ENCODE measurements at places on chromosomes 3 and 15.

- peak; percentile 76 for DNase-seq
Observed at GRCh38 chr15:58227706-58228543, 89.7 kb downstream of the AQP9 start.

DNA sequence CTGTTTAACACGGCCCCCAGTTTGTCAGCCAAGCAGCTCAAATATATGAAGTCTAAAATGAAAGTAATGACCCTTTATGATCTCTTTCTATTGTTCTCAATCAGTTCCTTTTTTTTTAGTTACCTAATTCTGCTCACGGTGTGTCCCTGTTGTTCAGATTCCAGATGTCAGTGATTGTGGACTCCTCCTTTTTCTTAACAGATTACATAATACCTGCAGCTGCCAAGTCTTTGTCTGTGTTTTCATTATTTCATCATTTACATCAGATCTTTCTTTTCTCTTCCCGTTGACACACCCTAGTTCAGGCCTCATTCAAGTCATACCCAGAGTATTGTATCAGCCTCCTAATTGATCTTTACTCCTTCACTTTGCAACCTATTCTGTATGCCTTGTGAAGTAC is 56.1 kb upstream of the SKIL start:
- no peak for DNase-seq

GRCh38 chr15:86163816-86164215 is 84.1 kb downstream of the AGBL1 start:
- DNase-seq: no peak

- no peak for DNase-seq
Observed at GRCh38 chr15:85162237-85162636, 180.6 kb downstream of the PDE8A start.

DNA sequence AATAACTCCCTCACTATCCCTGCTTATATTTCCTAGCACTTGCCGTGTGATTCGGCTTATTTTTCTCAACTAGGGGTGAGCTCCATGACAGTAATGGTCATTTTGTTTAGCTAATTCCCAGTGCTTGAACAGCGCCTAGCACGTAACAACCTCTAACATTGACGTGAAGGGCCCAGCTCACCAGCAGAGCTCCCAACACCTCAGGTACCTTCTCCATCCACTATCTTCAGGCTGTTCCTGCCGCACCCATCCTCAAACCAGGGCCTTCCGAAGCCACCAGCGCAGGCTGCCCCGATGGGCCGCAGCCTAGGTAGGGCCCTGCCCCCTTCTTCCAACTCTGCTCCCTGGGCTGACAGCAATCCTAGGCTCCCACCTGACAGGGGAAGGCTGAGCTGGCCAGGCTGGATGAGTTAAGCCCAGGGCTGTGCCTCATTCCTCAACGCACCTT is 751 bp upstream of the RPS17 start:
- no peak for DNase-seq

DNA sequence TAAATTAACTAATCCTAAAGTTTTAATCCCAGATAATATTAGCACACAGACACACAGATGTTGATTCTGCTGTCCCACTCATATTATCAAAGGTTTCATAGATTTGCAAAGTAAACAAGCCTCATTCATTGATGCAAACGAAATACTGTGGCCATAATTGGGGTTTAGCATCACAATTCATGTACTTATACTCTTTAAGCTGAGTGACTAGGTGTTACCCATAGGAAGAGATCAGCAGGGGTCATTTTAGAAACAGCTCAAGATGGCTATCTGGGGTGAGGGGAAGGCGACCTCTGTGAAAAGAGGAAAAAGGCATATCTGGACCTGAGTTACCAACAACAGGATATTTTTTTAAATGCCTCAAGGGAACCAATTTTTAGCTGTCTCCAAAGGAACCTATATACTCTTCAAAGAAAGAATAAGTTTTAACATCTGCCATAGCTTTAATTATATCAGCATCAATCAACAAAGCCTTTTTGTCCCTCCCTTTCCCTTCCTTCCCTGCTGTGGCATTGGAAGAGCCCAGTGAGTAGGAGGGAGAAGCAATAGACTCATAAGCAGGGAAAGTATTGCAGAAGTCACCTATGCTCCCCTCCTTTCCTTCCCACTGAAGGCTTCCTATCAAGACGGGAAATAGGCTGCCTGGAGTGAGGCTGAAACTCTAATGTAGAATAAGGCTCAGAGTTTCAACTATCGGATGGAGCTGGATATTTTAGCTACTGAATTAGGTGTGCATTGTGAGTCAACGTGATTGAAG is 553.4 kb downstream of the ZIC1 start:
- DNase-seq: no peak

DNA sequence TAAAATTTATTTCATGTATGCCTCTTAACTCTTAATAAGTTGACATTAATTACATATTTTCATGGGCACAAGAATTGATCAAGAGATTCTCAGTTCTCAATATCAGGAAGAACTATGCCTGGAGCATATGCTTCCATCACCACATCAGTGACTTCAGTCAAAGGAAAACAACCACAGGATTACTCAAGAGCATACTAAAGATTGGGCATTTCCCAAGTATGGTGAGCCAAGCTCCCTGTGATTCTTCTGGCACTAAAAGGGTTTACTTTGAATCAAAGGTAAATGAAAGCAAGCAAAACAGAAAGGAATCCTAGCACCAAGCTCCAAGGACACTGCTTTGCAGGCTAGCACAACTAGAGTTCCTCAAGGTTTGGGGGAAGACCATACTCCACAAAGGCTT is 44.6 kb downstream of the FMN1 start:
- no peak for DNase-seq

- DNase-seq: no peak
Observed at GRCh38 chr3:117761703-117762620, 1052.4 kb downstream of the TUSC7 start.

- no peak for DNase-seq
Observed at GRCh38 chr15:58334803-58335202, 97.0 kb upstream of the LIPC start.

DNA sequence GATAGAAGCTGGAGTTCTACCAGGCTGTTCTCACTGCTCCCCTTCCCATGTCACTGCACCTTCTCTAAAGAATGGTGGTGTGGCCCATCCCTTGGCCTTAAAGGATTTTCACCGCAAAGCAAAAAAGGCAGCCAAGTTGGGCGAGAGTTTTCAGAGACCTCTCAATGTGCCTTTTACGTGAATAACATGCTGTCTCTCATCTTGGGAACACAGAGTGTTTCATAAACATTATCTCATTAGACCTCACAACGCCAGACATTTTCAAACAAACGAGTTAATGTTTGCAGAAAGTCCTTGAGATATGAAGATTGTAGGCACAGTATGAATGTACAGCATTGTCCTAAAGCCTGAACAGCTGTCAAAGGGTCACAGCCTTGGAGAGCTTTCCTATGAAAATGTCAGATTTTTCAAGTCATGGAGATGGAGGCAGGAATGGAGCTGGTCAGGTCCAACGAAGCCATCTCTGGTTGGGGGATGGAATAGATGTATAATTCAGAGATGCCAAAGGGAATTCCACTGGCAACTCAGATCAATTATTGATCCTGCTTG is 21.3 kb downstream of the TM4SF1 start:
- no peak for DNase-seq

DNA sequence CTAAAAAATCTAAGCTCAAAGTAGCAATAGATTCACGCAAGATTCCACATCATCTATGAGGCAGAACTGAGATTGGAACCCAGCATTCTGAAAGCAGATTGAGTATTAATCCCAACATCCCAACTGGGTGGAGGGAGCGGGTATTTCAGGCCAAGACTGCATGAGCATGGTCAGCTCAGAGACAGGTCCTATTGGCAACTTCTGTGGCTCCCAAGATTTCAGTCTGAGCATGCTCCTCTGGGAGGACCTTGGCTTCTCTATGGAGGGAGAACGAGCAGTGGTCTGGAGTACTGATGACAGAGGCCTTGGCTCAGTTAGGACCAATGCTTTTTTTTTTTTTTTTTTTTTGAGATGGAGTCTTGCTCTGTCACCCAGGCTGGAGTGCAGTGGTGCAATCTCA is 4.0 kb upstream of the ITGA11 start:
- DNase-seq: peak; percentile 11

- DNase-seq: no peak
Observed at GRCh38 chr3:101039285-101039684, 46.1 kb upstream of the ABI3BP start.

DNA sequence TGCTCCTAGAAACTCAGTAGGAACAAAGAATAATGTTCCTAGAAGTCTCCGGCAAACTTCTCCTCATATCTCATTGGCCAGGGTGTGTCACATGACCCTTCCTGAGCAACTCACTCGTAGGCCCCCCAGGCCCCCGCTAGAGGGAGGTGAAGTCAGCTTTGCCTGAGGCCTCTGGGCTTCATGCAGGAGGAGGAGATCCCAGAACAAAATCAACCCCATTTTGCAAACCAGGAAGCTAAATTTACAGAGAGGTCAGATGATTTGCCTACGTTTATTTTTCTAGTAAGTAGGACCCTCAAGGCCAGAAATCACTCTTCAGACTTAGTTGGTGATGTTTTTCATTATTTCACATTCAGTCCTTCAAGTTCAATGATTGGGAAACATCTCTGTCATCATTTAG is 99.1 kb downstream of the SSR3 start:
- no peak for DNase-seq

DNA sequence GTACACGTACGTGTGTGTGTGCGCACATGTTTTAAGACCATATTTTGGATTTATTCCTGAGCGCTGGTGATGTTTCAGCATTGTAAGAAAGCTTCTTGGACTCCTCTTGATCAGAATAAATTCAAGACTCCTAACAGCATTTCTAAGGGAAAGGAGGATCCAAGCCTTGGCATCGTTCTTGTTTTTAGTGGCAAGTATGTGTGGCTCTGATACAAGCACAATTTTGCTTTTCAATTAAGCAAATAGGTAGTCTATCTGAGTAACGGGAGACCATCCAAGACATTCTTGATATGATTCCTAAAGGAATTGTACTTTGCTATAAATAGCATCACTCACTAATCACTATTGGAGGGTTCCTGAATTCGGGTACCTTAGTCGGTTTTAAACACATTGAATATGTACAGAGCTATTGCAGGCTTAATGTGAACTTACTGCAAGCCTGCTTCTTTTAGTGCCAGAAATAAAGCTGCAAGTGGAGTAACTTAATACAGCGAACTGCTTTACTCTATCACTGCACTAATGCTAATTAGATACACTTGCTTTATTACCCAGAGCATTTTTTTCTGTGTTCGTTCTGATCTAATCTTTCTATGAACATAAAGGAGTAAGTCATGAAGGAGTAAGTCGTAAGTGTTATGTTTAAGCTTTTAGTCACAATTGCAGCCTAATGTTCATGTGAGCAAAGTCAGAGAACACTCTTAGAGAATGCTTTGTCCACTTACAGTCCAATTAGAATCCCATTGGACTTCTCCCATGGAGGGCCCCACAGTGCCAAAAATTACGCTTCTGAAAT is 186.3 kb downstream of the MCTP2 start:
- no peak for DNase-seq

DNA sequence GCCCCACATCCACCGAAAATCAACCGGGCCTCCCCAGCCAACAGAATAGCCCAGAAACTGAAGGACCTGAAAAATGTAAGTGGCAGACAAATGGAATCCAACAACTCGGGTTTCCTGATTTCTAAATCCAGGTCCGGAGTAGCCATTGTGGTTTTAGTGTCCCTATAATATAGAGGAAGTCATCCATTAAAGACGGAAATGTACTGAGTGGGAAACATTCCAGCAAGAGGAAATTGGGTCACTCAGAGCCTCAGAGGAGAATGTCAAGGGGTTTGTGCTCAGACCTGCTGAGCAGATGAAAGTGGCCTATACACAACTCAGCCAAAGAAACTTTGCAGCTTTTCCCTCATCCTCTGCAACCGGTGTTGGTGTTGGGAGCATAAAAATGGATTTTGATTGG is 366.7 kb downstream of the ERC2 start:
- no peak for DNase-seq

DNA sequence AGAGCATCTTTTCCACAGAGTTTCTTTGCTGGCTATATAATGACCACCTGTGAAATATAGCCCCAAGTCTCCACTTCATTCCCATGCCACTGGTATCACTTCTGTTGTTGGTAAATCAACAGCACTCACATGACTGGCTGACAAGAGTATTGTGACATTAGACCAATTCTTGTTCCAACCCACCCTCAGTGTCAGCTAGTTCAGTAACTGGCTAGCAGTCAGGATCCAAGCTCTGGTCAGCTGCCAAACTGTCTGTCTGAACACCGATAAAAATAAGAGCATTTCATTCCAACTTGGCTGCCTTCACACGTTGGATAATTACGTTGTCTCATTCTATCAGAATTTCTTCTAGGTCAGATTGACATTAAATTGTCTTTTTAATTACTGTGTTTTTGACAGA is 166.5 kb downstream of the USP13 start:
- no peak for DNase-seq

DNA sequence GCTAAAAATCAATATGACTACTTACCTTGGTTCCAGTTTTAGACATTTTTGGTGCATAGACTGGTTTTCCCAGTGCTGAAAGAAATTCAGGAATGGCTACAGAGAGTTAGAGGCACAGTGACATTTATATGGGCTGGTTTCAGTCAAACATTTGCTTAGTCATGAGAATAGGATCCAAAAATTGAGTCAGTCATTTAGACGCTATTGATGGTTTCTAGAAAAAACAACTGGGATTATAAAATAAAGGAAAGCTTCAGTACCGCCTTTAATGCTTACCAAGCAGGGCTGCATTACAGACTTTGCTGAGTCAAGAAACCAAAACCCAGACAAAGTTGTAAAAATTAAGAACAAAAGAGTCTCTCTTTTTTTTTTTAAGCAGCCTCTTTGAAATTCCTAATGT is at the start of gene CRYGS:
TSS of gene CRYGS (minus strand) at position 100 of the 400 bp plus-strand sequence. CDS start at position 46, 54 bp downstream.
- no peak for DNase-seq

Data from activated CD8-positive, alpha-beta memory T cell treated with anti-CD3 and anti-CD28 coated beads, Interleukin-2, amount 10 ng/mL, durations not matched to agents 7 days and 5 days (primary cell).